ENCODE measurements at places on chromosomes 4 and X. TPM values are rescaled to one million over a fixed set of nuclear protein-coding genes. Genes with fewer than 3 reads are reported as not detected.

Gene STAP1
- polyA plus RNA-seq = not detected

Gene NR3C2
- polyA plus RNA-seq = 19.4 TPM

Gene STK32B
- 8.0 TPM for polyA plus RNA-seq

Gene ARHGAP36
- polyA plus RNA-seq = 644 TPM

Gene ASMT
- 0.14 TPM for polyA plus RNA-seq

Gene ZNF595
- polyA plus RNA-seq = not detected

Gene IL21
- not detected for polyA plus RNA-seq

Gene MAGEC1
- polyA plus RNA-seq = not detected

Gene CT55
- polyA plus RNA-seq = 0.26 TPM

Gene TLR2
- 2.2 TPM for polyA plus RNA-seq

Gene SPANXN3
- polyA plus RNA-seq = not detected

Gene ZFYVE28
- polyA plus RNA-seq = 0.89 TPM

- DNase-seq = no peak
These were observed 120.8 kb downstream of the RASL11B start for GRCh38 chr4:52982946-52983340.

DNA sequence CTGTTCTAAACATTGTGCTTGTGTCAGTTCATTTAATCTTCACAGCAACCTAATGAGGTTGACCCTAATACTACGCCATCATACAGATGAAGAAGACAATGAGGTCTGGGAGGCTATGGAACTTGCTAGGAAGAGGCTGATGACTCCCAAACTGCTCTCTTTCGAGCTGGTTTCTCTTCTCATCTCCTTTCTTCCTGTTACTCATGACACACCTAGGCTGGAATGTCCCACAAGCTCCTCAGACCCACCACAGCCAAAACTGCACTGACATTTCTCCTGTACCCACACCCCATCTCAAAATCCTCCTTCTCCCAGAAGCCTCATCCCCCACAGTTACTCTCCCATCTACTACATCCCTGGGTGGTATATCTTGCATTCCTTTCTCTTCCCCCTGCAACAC, 27.4 kb upstream of the PJA1 start:
- no peak for DNase-seq

GRCh38 chr4:76881375-76881774, 16.6 kb downstream of the SOWAHB start:
- DNase-seq = no peak

DNA sequence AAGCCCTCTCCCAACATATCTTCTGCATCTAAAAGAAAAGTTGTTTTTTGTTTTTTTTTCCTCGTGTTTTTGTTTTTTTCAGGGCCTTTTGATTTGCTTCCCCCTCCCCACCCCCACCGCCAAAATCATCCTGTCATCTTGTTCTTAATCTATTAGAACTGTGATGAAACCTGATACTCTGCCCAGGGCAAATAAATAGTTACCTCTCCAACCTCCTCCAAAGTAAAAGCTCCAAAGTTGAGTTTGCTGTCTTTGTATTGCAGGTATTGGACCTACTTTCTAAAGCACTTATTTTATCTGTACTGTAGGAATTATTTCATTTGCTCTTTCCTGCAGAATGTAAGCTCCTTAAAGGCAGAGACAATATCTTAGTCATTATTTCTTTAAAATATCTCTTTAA, 172.9 kb downstream of the SOWAHB start:
- DNase-seq = no peak

- DNase-seq = no peak
These were observed 28.0 kb upstream of the AMBN start for GRCh38 chr4:70564033-70564432.

DNA sequence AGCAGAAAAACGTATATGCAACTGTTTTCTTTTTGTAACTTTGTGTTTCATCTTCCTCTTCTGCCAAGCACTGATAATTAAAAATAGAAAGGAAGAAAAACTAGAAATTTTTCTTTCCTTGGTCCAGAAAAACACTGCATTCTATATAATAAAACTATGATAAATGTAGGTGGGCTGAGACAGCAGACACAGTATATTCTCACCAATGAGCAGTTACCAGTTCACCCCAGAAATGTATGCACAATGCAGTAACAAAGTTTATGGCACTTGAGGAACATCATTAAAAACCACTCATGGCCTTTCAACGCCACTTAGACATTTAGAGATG, 79.4 kb downstream of the FAT1 start:
- DNase-seq = no peak

DNA sequence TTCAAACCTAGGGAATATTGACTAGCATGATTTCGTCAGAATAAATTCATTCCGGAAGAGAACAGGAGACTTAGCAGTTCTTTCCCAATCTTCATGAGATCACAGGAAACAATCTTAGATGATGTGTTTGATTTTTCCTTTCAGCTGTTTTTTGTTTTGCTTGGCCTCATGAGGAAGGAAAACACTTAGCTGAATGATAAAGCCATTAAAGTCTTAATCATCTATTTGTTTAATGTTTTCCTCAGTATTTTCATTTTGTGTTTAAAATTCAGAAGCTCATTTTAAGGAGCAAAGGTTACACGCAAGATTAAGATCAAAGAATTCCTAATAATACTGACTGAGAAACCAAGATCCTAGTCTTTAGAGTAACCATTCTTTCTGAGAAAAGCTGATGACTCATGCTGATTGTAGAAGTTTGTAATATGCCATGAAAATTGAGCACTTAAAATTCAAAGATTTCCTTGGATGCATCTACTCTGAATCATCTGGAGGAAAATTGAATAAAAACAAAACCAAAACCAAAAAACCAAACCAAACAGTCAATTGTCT, 15.4 kb upstream of the TBC1D19 start:
- DNase-seq = no peak

- no peak for DNase-seq
These were observed 80.1 kb downstream of the TLL1 start for GRCh38 chr4:165953181-165953580.

GRCh38 chr4:40194602-40195161, 2.1 kb upstream of the RHOH start:
- DNase-seq = no peak

- DNase-seq = no peak
These were observed 425.4 kb downstream of the SLITRK2 start for GRCh38 chrX:146243041-146243440.

- DNase-seq = no peak
These were observed 17.7 kb upstream of the PITX2 start for GRCh38 chr4:110640576-110640975.

DNA sequence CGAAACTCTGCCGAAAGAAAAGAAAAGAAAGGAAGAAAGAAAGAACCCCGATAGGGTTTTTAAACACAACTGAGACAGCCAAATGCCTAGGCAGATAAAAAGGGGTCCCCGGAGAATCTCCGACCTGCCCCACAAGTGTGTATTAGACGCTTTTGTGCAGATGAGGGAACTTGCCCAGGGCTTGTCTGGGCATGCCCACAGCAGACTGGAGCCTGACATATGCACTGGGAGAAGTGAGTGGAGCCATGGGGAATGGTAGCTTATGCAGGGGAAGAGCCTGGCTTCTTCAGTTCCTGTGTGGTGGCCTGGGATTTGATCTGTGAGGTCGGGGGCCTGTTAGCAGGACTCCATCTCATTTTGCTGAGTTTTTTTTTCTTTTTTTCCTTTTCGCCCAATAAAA, 199.0 kb downstream of the GPC3 start:
- DNase-seq = no peak

DNA sequence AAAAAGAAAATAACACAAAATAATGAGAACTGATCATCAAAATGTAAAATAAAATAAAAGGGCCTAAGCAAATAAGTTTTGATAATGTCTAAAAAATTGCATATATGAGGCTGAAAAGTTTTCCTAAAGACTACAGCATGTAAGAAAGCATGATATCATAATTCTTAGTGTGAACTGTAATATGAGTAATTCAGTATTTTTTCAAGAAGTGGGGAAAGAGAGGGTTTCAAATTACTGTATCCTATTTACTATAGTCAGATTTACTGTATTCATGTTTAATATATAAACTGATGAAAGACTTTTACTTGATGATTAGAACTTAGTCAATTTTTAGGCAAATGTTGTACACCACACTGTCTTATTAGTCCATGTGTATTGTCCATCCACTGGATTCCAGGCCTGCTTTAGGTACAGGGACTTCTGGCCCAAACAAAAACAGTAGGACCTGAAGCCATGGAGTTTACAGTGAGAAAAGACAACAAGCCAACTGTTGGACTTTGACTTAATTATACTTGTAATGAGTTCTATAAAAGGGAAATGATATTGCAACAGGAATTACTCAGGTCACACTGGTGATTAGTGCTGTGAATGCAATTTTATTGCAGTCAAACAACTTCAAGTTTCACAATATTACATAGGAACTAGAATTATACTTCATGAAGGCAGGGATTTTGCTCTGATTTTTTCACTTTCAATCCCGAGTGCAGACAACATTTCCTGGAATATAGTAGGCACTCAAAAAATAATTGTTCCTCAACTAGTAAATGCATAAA, 517.7 kb upstream of the GALNT7 start:
- DNase-seq = no peak

DNA sequence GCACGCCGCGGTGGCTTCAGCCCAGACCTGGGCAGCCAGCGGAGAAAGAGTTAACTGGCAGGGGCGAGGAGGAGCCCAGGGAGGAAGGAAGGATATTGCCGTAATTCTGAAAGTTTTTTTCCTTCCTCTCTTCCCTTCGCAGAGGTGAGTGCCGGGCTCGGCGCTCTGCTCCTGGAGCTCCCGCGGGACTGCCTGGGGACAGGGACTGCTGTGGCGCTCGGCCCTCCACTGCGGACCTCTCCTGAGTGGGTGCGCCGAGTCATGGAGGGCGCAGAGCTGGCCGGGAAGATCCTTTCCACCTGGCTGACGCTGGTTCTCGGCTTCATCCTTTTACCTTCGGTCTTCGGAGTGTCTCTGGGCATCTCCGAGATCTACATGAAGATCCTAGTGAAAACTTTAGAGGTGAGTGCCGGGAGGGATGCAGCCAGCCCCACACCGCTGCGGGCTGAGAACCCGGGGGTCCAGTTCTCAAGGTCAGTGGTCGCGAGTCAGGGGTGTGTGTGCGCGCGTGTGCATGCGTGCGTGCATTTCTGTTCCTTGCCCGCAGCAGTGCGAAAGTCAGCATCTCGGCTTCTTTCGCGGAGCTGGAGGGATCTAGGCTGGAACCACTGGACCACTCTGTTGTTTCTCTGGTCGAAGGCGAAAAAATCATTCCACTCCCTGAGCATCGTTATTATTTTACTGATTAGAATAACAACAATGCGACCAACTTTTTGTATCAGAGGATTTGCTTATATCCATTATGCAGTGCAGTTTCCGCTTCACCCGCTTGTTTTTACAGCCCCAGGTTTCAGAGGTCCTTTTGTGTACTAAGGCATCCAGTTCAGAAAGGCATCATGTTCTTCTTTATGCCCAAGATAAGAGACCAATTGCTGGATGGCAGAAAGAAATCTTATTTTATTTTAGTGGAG, 709 bp downstream of the GPAT3 start:
- no peak for DNase-seq

DNA sequence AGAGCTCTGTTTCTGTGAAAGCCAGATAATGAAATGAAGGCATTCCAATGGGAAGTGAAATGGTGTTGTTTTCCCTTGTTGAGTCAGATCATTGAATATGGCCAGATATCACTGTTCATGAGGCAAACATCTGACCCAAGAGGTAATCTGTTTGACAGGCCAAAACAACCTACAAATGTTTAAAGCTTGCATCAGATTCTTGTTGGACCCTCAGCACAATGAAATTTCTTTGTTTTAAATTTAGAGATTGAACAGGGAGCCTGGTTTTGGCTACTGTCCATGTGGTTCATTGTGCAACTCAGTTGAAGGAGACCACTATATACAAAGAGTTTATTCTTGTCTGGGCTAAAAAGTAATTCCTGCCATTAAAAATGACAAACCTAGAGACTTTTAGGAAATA, 159.1 kb downstream of the AFF2 start:
- DNase-seq = no peak

- no peak for DNase-seq
These were observed 39.5 kb downstream of the TMEM165 start for GRCh38 chr4:55435141-55435841.

DNA sequence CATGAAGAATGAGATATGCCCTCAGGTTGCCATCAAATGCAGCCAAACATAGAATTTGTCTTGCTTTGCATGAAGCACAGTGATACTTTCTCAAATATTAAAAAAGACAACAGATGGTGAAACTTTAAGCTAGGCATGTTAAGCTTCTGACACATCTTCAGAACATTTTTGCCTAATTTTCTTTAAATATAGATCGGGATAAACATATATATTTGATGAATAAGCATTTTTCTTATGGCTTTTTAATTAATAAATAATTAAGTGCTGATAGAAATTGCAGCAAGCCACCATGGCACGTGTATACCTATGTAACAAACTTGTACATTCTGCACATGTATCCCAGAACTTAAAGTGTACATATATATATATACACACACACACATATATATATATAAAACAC, 831.2 kb upstream of the PCDH10 start:
- no peak for DNase-seq

DNA sequence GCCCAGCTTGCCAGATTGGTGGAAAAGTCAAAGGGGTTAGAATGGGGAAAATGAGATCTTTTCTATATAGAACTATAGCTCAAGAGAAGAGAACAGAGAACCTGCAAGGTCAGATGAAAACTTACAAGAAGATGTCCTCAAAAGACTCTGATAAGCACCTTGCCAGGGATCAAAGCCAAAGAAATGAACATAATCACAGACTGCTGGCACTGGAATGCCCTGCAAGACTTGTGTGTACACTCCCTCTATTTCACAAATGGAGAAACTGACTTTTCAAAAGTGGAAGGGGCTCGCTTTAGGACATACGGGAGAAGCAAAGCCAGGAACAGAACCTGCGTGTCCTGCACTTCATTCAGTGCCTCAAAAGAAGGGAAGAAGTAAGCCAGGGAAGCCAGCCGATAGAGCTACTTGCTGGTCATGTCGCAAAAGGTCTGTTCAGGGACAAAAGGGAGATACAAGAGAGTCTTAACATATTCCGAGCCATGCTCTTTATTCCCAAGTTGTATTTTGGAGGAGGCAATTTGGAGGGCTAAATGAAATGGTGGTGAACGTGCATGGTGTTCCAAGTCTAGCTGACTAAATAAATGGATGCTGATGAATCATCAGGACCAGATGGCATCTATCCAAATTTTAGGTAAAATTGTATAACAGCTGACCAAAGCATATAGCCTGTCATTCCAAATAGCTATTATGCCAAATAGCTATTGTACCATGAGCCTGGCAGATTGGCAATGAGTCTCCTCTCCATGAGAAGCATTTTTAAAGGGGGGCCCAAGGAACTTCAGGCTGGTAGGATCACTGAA, 175.6 kb upstream of the GPC4 start:
- DNase-seq = no peak

GRCh38 chr4:107901213-107901934, 30.0 kb upstream of the CYP2U1 start:
- no peak for DNase-seq

DNA sequence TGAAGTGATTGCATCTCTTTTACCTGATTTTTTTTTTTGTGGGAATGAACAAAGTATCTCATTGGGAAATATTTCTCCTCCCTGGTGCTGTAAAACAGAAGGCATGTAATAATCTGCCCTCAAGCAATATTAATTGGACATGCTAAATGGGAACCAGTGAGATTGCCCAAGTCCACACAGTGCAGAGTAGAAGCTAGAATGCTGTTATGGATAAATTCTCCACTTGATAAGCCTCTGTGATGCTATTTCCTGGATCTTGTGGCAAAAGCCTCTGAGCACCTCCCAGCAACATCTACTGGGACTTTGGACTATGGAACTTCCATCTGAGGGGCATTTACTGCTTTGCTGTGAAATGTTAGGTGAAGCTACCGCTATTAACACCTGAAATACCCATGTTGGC, 46.9 kb upstream of the YTHDC1 start:
- DNase-seq = no peak

GRCh38 chr4:65589331-65589730, 81.0 kb downstream of the EPHA5 start:
- no peak for DNase-seq

- DNase-seq = no peak
These were observed 87.3 kb upstream of the CPEB2 start for GRCh38 chr4:14915018-14915417.

Measured in muscle of arm (tissue), 14 donors.